Occipital lobe (tissue), 3 donors: ENCODE measurements at places on chromosomes 6 and 20.

- DNase-seq = no peak
Measured at GRCh38 chr20:44477151-44477550, 1.5 kb downstream of the TTPAL start.

DNA sequence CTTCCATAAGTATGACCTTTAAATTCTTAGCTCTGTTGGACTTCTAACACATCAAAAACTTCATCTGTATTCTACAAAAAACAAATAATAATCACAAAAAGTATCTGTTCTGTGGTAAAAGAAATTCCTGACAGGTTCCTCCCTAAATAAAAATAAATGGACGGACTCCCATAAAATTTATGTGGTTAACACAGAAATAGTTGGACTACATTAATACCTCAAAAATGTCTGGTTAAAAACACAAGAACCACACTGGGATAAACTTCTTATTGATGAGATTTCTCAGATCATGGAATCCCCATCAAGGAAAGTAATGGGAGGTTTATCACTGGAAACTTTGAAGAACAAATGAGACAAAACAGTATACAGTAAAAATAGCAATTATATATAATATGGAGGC, 172.4 kb downstream of the MOXD1 start:
- DNase-seq = no peak

DNA sequence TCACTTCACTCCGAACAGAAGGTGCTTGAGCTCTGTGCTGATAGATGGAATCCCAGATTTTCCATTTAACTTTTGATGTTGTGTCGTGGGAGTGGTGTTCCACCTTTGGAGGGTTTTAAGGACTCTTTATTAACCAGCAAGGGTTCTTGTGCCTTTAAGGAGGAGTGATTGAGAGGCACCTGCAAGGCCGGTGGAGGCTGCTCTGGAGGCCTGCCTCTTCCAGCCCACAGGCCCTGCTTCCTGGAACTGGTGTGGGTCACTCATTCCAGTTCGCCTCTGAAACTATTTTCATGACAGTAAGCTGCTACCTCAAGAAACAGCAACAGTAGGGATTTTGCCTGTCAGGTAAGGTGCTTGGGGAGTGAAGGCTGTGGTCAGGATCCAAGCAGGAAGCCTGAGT, 58.8 kb upstream of the APCDD1L start:
- DNase-seq = no peak

DNA sequence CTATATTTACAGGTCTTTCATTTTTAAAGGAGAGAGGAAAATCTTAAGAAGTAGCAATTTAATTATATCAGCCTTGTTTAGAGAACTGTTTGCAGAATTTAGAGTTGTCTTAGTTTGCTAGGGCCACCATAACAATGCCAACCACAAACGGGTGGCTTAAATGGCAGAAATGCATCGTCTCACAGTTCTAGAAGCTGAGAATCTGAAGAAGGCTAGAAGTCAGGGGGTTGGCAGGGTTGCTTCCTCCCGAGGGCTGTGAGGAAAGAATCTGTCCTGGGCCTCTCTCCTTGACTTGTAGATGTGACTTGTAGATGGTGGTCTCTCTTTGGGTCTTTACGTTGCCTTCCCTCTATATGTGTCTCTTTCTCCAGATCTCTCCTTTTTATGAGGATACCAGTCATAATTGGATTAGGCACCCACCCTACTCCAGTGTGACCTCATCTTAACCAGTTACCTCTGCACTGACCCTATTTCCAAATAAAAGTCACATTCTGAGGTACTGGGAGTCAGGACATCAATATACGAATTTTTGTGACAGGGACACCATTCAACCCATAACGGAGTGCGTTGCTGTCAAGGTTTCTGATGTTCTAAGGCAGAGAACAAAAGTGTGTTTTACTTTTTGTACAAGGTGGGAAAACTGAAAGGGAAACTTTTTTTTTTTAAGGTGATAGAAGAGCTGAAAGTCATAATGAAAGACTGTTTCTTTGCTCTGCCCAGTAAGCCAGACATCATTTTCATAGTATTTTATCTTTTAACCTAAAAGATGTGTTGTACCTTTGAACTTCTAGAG, 84.4 kb downstream of the SAMD3 start:
- no peak for DNase-seq
